Activated CD8-positive, alpha-beta memory T cell treated with anti-CD3 and anti-CD28 coated beads, Interleukin-2, amount 10 ng/mL, durations not matched to agents 7 days and 5 days (primary cell): ENCODE measurements at places on chromosomes 3 and 15. TPM values are rescaled to one million over a fixed set of nuclear protein-coding genes. Genes with fewer than 3 reads are reported as not detected.

Gene MCF2L2
- 6.0 TPM for total RNA-seq

DNA sequence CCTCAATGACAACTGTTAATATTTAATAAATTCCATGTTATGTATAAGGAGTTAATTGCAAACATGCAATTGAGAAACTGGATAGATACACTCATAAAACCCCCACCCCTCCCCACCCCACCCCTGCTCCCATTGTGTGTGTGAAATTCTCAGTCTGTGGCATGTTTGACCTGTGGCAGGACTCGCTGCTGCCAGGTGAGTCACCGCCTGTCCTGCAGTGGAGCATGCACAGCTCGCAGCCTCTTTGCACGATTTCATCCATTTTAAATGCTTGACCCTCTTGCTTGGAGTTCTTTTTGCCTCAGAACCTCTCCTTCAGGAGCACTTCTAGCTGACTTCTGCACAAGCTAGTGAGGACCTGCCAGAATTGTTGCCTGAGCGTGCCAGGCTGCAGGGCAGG, 5.3 kb upstream of the APEH start:
- no peaks in the 10 kb centered on the region for H3K27me3 ChIP-seq
- peaks cover 18% of the 10 kb centered on the region for H3K4me1 ChIP-seq
- DNase-seq: no peak
- H3K4me3 ChIP-seq: no peak overlapping the region

Gene SPINK8
- not detected for total RNA-seq

DNA sequence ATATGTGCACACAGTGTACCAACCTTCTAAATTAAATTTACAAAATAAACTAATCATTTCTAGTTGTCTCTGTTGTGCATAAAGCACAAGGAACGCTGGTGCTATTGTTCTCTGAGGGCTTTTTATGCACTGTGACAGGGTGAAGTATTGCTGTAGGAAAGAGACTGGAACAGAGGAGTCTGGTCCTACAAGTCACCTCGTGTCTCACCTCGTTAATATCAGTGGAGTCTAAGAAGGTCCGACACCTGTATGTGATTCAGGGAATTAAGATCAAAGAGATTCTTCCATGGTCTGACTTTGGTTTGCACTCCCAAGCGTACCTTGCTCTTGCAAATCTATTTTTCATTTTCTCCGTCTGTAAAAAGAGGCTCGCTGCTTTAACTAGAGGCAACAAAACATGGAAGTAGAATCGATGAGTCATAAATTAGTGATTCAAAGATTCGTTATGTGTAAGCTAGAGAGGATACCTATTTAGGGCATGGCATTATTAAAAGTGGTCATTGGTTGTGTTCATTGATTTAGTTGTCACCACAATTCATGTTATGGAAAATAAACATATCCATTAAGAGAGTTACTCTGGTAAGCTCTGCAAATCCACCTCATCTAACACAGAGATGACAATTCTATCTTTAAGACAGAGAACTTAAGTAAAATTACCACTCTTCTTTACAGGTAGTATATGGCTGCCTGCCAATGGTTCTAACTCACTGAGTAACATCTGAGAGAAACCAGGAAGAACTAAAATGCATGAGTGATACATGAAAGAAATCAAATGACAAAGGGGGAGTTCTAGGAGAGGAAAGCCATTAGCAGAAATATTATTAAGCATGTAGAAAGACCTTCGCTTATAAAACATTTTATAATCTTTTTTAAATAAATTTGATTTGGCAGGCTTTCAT, 219.4 kb upstream of the GBE1 start:
- H3K4me3 ChIP-seq: no peak overlapping the region
- no peak overlapping the region for H3K27ac ChIP-seq
- no peaks in the 10 kb centered on the region for H3K27me3 ChIP-seq
- H3K36me3 ChIP-seq: no peaks in the 10 kb centered on the region
- DNase-seq: no peak

Gene P3H2
- not detected for total RNA-seq

Gene NR2E3
- total RNA-seq: not detected

DNA sequence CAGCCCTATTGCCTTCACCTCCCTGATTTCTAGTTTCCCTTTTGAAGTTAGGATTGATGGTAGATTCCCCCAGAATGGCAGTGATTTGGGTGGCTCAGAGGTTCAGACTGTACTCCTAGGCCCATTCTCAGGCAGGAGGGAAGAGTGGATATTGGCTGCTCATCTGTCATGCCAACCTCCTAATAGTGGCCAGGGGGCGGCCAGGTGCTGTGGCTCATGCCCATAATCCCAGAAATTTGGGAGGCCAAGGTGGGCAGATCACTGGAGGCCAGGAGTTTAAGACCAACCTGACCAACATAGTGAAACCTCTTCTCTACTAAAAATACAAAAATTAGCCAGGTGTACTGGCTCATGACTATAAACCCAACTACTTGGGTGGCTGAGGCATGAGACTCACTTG, 11.3 kb downstream of the RRP9 start:
- peaks cover 15% of the 10 kb centered on the region for H3K36me3 ChIP-seq
- DNase-seq: no peak
- H3K27me3 ChIP-seq: peaks cover 2% of the 10 kb centered on the region
- H3K4me1 ChIP-seq: no peaks in the 10 kb centered on the region

DNA sequence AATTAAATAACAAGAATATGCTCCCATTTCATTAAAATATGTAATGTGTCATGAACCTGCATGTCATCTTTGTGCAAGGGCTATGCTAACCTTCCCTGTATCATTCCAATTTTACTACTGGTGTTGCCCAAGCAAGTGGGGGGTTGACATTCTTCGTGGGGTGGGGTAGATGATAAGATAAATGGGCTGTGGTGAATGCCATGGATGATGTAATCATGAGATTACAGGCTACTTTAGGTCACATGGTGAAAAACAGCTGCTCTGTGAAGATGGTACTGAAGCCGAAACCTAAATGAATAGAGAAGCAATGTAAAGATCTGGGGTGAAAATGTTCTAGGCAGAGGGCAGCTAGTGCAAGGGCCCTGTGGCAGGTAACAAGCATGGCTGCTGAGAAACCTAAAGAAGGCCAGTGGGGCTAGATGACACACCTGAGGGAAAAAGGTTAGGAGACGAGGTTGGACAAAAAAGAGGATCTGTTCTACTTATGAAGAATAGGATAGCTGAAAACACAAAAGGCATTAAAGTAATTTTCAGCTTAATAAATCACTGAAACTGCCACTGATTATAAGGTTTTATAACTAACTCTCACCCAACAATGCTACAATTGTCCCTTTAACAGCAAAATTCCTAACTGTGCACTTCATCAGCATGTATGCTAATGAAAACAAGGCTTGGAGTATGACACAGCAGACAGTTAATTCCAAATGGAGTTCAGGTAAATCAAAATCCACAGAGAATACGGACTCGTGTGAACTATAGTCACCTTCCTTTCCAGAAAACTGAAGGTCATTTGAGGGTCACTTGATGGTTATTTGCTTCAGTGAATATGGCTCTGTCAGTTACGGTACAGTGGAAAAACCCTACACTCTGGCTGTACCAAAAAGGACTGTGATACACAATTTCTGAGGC, 35.0 kb downstream of the MTMR10 start:
- no peaks in the 10 kb centered on the region for H3K27me3 ChIP-seq
- H3K4me1 ChIP-seq: peaks cover 8% of the 10 kb centered on the region
- no peak for DNase-seq
- no peak overlapping the region for H3K27ac ChIP-seq

- peaks cover 48% of the 10 kb centered on the region for H3K36me3 ChIP-seq
- no peak overlapping the region for H3K27ac ChIP-seq
- no peak overlapping the region for H3K4me3 ChIP-seq
- no peaks in the 10 kb centered on the region for H3K27me3 ChIP-seq
- no peak for DNase-seq
Observed at GRCh38 chr3:122621112-122621511, 43.7 kb downstream of the PARP15 start.

GRCh38 chr3:194472290-194472920, 14.4 kb downstream of the ATP13A3 start:
- H3K36me3 ChIP-seq: no peaks in the 10 kb centered on the region
- peaks cover 25% of the 10 kb centered on the region for H3K4me1 ChIP-seq
- H3K27me3 ChIP-seq: no peaks in the 10 kb centered on the region
- no peak overlapping the region for H3K27ac ChIP-seq
- no peak overlapping the region for H3K4me3 ChIP-seq

GRCh38 chr3:114725966-114726365, 421.1 kb downstream of the ZBTB20 start:
- no peak for DNase-seq
- peaks cover 16% of the 10 kb centered on the region for H3K4me1 ChIP-seq
- no peaks in the 10 kb centered on the region for H3K27me3 ChIP-seq
- peaks cover 4% of the 10 kb centered on the region for H3K36me3 ChIP-seq
- H3K4me3 ChIP-seq: no peak overlapping the region

DNA sequence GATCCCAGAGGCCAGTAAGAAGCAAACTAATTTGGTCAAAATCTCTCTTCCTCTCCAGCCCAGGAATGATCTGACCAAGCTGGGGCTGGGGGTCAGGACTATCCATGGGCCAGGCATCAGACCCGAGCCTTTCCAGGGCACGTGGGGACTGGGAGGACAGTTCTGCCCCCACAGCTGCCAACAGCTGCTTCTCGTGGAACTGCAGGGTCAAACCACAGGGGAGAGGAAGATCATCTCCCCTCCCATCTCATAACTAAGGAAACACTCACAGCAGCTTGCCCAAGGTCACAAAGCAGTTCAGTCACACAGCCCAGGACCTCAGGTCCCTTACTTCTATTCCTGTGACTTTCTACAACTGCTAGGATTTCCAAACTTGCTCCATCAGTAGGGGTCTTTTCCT, 47.1 kb downstream of the DAPK2 start:
- H3K4me1 ChIP-seq: peaks cover 40% of the 10 kb centered on the region
- no peak overlapping the region for H3K27ac ChIP-seq
- H3K36me3 ChIP-seq: peaks cover 2% of the 10 kb centered on the region
- H3K4me3 ChIP-seq: no peak overlapping the region
- H3K27me3 ChIP-seq: no peaks in the 10 kb centered on the region

DNA sequence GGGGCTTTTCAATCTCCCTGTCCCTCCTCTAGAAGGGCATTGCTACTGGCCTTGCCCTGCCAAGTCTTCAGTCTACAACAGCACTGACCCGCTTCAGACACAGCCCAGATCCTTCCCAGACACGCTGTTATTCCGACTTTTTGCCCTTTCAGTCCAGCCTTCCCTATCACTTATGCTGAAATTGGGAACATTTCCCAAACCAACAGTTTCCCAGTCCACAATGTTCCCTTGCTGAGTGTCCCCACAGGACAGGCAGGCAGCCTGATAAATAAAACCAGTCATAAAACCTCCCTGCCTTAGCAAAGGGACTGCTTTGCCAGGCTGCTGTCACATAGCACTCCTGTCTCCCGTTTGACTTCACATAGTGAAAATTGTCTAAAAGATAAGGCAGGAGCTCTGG, 43.5 kb downstream of the GOLGA6L2 start:
- no peaks in the 10 kb centered on the region for H3K27me3 ChIP-seq
- H3K4me3 ChIP-seq: no peak overlapping the region
- DNase-seq: no peak
- no peak overlapping the region for H3K27ac ChIP-seq

GRCh38 chr3:129226374-129226773, 23.0 kb upstream of the COPG1 start:
- H3K4me3 ChIP-seq: no peak overlapping the region
- no peak for DNase-seq
- H3K36me3 ChIP-seq: no peaks in the 10 kb centered on the region

DNA sequence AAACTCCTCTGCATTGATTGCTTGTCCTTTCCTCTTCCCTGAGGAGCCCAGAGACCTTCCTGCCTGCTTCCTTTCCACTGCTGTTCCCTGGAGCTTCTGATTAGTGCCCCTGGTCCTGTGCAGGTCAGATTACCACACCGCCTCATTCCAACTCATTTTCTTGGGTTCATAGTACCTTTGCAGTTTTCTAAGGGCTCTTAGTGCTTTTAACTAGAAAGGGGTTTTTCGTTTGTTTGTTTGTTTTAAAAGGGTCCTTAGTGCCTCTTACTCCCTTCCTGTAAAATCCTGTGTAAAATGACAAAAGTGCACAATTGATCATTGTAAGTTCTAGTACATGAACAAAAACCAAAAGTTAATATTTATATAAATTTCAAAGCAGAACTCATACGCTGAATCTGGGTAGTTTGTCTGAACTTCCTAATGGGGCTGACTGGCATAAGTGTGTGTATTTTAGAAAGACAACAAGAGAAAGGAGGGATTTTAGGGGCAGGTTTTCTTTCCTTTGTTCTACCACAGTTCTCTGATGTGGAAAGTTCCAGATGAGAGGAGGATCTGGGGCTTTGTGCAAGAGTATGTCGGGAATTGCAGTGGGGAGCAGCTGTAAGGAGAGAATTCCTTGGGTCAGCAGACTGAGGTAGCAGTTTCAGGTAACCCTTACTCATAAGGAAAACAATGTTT, 30.6 kb downstream of the SNRK start:
- H3K27me3 ChIP-seq: no peaks in the 10 kb centered on the region
- no peak for DNase-seq
- peak overlapping the region; percentile 15 for H3K27ac ChIP-seq
- peaks cover 50% of the 10 kb centered on the region for H3K36me3 ChIP-seq

- H3K4me1 ChIP-seq: peaks cover 1% of the 10 kb centered on the region
- H3K27ac ChIP-seq: no peak overlapping the region
- DNase-seq: no peak
- H3K4me3 ChIP-seq: no peak overlapping the region
- H3K27me3 ChIP-seq: no peaks in the 10 kb centered on the region
Observed at GRCh38 chr3:187084580-187084979, 54.7 kb downstream of the RPL39L start.

DNA sequence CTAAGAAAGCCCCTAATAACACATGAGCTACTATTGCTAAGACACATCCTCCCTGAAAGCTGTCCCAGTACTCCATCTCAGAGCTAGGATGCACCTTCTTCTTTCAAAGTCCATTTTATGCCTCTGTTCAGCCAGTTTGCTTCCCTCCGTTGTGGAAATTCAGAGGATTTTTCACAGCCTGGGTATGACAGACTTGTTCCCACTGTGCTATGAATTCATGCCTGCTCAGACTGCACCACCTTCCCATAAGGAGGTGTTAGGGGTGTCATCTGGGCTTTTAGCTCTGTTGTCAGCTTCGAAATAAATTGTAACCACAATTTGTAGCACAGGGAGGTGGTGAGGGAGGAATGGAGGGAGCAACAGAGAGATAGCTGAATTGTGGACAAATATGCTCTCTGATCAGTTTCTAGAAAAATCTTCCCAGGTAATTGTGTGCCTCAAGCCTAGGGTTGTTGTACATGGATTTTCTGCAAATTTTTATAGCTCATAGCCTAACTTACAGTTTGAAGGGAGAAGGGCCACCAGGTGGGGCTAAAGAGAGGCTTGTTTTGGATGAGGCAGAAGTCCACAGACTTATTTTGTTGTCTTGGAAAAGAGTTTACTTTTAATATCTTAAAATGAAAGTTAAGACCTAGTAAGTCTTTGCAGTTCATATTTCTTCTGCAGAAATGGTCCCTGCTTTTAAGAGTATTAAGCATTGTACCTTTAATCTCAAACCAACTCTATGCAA, 462.0 kb downstream of the PDCD6IP start:
- no peaks in the 10 kb centered on the region for H3K4me1 ChIP-seq
- H3K36me3 ChIP-seq: no peaks in the 10 kb centered on the region
- peaks cover 5% of the 10 kb centered on the region for H3K27me3 ChIP-seq
- H3K4me3 ChIP-seq: no peak overlapping the region
- no peak for DNase-seq

Gene LSAMP
- not detected for total RNA-seq

Gene SPSB4
- 0.28 TPM for total RNA-seq

Gene MLH1
- total RNA-seq: 71.8 TPM
